SK-N-DZ (cell line): ENCODE measurements at places on chromosomes 12 and 14.
A peak's percentile ranks its signal among the peaks of the same experiment; 100 is the strongest.

- DNase-seq: no peak
These were observed 19.7 kb upstream of the TMED10 start for GRCh38 chr14:75196064-75196463.

GRCh38 chr12:100214518-100214917 is 13.9 kb downstream of the ACTR6 start:
- DNase-seq: no peak

DNA sequence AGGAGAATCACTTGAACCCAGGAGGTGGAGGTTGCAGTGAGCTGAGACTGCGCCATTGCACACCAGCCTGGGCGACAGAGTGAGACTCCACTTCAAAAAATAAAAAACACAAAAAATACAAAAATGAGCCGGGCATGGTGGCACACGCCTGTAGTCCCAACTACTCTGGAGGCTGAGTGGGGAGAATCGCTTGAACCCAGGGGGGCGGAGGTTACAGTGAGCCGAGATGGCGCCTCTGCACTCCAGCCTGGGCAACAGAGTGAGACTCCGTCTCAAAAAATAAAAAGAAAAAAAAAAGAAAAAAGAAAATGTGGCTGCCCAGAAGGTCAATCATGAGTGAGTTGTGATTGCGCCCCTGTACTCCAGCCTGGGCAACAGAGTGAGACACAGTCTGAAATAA is 9.2 kb downstream of the DNAJC22 start:
- no peak for DNase-seq

- no peak for DNase-seq
These were observed 19.4 kb downstream of the KRT85 start for GRCh38 chr12:52347551-52348510.

DNA sequence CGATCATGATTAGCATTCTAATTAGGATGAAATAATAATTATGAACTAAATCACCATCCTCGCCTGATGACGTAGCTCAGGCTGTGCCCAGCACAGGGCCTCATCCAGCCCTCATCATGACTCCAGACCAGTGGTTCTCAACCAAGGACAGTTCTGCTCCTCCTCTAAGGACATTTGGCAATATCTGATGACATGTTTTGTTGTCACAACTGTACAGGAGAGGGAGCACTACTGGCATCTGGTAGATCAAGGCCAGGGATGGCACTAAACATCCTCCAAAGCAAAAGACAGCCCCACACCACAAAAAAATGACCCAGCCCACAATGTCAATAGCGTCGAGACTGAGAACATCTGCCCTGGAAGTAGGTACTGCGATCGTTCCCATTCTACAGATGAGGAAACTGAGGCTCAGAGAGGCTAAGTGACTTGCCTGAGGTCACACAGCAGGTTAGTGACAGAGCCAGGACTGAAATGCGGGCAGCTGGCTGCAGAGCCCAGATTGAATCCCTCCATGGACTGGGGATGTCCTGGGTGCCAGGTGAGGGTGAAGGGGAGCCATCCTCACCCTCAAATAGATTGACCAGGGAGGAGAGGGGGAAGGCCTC is 15.5 kb downstream of the TRPV4 start:
- DNase-seq: no peak

GRCh38 chr12:51822956-51823355 is 25.6 kb downstream of the FIGNL2 start:
- no peak for DNase-seq

DNA sequence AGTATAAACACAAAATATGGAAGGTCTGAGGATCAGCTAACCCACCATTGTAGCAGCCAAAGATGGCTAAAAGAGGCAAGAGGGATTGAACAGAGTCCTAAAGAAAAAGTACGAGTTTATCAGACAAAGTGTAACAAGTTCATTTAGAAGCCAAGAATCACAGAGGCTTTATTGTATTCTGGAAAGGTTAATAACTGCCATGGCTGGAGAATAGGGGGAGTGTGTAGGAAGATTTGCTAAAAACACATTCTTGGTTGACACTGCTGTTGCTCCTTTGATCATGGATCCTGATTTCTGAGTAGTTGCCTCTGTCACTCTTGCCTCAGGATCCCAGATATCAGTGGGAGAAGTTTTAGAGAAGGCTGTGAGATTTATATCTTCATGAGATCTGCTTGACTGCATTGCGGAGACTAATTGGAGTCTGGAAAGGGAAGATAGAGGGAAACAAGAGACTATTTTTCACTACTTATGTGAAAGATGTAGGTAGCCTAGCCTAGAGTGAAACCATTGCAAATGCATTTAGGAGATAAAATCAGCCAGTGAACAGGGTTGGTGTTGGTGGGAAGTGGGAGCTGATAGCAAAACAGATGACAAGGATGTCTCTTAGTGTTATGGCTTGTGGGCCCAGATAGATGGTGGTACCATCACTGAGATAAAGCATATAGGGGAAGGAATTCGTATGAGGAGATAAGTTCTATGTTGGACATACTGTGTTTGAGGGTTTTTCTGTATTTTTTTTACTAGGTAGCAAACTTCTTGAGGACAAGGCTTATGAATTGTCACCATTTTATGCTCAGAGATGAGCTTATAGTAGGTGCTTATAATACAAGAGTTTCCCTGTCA is 402.9 kb upstream of the PDE3A start:
- DNase-seq: peak; percentile 98

DNA sequence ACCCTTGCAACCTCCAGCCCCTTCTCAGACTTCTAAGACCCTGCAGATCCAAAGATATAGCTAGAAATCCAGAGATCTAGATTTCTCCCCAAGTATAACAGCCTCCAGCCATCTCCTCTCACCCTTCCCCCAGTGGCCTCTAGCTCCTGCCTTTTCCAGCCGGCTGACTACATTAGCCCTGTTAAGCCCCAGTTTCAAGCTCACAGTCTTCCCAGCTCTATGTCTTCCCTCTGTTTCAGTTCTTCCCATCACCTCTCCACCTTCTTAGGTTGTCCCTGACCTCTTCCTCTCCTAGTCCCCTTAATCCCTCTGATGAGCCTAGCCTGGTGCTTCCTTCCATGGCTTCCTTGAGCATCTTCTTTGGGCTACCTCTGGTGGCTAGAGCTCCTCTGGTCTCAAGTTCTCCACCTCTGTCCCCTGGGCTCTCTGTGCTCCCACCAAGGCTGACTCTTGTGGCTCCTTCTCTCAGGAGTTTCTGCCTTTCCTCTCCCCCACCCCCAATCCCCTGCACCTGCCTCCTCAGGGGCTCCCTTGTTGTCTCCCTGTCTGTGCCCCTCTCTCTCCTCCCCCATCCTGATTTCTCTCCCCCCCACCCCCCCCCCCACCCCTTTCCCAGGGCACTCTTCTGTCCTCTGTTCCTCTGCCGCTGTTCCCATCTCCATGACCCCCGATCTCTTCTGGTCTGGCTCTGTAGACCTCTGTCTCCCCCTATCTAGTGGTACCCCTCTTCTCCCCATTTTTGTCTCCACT is 816 bp upstream of the GDF11 start:
- DNase-seq: peak; percentile 45

- no peak for DNase-seq
These were observed 10.4 kb upstream of the NOPCHAP1 start for GRCh38 chr12:104975587-104976343.

DNA sequence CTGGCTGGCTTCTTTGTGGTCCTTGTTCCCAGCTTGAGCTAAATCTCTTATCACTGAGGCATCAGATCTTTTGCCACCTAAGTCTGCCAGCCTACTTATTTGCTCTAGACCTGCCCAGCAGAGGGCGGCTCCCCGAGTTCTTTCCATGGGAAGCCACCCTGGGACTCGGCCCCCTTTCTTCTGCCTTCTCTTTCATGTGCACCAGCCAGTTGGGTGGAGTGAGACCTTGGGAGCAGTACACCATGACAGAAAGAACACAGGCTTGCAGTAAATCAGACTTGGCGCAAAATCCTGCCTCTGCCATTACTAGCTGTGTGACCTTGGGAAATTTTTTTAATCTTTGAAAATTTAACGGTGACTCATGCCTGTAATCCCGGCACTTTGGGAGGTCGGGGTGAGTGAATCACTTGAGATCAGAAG is 7.4 kb downstream of the SMAGP start:
- peak; percentile 41 for DNase-seq

DNA sequence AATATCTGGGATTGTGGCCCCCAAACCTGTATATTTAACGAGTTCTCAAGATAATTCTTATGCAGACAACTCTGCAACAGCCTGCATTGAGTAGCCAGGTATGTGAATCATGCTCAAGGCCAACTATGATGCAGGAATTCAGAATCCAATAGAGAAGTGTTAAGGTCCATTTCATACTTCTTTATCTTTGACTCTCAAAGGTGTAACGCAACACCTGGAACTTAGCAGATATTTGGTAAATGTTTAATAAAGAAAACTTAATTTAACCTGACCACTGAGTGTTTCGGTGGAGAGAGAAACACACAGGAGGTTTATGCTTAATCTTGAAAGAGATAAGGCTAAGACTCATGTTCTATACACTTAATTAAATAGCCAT is 156.5 kb upstream of the PLEKHG7 start:
- DNase-seq: no peak

DNA sequence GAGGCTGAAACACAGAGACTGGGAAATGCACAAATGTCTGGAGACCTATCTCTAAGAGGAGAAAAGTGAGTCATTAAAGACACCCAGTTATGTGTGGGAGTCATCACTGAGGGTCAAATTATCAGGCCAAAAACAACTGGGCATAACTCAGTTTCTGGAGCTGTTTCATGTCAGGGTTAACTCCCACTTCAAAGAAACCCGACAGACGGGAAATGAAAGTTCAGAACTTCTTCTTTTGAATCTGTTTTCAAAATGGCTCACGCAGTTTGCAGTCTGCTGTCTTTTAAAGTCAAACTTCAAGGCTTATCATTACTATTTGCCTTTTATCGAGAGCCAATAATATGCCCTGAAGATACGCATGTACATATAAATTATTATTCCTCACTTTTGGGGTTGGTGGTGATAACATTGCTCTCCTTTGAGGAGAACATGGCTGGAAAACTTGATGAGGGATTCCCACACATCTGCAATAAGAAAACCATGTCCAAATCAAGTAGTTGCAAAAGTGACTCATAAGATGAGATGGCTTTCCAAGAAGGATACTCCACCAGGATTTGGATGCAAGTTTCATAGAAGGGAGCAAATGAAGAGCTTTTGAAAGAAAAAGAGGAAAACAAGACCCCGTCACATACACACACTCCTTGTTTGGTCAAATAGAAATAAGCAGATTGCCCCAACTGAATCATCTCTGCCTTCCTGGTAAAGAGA is 341.4 kb downstream of the ADAMTS20 start:
- DNase-seq: no peak

DNA sequence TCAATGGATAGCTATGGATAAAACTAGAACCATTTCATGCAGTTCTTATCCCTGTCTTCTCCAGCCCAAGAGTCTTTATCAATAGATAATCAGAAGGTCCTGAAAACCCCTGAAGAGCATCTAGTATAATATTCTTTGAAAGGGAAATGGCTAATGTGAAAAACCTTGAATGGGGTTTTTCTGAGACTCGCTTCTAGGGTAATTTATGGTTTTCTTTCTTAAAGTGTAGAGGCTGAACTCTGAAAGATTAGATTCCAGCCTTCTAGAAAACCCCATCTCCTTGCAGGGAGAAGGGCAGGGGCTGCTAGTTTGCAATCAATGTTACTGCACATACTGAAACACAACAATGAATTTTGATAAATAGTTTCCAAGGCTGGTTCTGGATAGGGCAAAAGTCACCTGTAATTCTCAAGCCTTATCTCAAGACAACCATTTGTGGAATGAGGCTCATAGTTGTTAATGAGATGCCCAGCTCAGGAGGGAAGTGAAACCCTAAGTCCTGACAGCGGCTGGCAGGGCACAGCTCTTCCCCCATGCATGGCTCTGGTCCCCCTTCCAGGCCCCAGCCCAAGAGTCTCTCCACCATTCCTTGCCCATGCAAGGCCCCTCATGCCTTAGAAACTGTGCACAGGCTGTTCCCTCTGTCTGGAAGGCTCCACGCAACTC is 33.7 kb upstream of the PYGL start:
- DNase-seq: no peak
